Pancreas (tissue), 10 donors: ENCODE measurements at places on chromosomes 6 and 20. TPM values are rescaled to one million over a fixed set of nuclear protein-coding genes. Genes with fewer than 3 reads are reported as not detected.

DNA sequence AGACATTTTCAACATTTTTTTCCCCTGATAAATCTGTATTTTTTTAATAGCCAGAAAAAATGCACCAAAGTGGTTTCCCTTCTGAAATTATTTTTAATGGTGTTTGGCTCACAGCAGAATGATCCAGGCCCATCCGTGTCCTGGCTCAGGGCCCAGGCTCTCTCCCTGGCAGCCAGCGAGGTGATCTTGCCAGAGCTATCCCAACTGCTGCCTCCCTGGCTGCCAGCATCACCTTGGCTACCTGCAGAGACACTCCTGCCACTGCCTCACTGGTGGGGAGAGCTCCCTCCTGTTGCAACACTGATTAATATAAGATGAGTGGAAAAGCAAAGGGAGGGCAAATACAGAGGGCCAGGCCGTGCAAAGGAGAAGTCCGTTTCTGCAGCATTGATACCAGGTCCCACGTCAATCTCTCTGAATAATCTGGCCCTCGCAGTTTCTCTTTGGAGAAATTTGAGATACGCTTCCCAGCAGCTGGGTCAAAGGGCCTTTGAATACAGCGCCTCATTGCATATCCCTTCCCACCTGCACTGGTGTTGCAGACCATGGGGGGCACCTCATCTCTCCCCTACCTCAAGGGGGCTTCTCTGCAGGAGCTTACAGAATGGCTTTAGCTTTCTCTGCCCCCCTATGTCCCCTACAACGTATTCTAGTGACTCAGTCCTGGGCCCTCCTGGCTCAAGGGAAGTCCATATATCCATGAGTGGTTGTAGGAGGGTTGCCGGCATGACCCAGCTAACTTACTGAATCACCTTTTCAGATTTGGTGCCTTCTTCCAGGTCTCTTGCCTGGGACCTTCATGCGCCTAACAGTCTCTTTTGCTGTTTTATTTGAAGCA is 12.8 kb upstream of the DSTN start:
- DNase-seq: peak; percentile 73

GRCh38 chr6:5116243-5116991 is 31.3 kb downstream of the PPP1R3G start:
- no peak for DNase-seq

GRCh38 chr20:43736588-43737158 is 9.9 kb upstream of the GTSF1L start:
- DNase-seq: no peak

GRCh38 chr6:19210849-19211590 is 626.1 kb upstream of the ID4 start:
- no peak for DNase-seq

GRCh38 chr6:159727717-159728445 is 575 bp downstream of the WTAP start:
- no peak for DNase-seq

DNA sequence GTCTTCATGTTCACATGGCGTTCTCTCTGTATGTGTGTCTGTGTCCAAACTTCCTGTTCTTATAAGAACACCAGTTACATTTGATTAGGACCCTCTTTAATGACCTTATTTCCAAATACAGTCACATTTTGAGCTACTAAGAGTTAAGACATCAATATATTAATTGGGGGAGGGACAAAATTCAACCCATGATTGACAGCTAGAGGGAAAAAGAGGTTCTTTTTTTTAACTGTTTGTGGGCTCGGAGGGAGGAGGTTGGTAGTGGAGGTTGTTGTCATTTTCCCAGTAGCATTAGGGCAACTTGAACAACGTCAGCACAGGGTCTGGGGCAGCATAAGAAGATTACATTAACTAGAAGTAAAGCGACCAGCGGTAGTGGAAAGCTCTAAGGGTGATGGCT is 2.3 kb upstream of the GMDS start:
- DNase-seq: no peak

- no peak for DNase-seq
Observed at GRCh38 chr6:142292166-142292924, 9.5 kb upstream of the ADGRG6 start.

DNA sequence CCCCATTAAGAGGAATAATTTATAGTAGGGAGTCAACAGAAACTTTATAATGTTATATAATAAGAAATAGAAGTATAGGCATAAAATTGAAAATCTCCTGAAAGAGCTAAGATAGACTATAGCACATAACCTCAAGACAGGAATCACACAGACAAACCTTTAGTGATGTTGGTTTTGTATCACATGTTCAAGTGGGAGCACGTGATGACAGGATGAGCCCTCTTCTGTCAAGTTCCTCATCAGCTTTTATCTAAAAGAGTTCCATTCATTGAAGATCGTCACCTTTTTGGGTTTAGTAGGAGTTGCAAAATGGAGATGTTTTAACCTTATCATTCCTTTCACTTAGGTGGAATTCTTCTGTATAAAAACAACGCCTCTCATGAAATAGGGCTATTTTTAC is 127.0 kb downstream of the MCHR2 start:
- DNase-seq: no peak

- DNase-seq: no peak
Observed at GRCh38 chr6:160810238-160810637, 108.2 kb downstream of the PLG start.

GRCh38 chr6:57276946-57277345 is 40.5 kb upstream of the PRIM2 start:
- DNase-seq: no peak

DNA sequence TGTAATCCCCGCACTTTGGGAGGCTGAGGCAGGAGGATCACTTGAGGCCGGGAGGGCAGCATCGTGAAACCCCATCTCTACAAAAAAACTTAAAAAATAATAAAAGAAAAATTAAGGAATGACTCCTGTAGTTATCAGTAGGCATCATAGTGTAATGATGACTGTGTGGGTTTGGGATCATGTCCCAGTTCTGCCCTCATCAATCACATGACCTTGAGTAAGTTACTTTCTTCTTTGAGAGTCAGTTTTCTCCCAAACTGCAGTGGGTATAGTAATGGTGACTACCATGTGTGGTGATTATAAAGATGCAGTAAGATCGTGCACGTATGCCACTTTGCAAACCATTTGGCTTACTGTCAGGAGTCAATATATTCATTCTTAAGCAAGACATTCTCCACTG is 89.2 kb downstream of the TXNDC5 start:
- no peak for DNase-seq

GRCh38 chr6:105301756-105302616 is 100.9 kb downstream of the PREP start:
- no peak for DNase-seq

- DNase-seq: peak; percentile 86
Observed at GRCh38 chr6:43771210-43771857, 1.3 kb downstream of the VEGFA start.

DNA sequence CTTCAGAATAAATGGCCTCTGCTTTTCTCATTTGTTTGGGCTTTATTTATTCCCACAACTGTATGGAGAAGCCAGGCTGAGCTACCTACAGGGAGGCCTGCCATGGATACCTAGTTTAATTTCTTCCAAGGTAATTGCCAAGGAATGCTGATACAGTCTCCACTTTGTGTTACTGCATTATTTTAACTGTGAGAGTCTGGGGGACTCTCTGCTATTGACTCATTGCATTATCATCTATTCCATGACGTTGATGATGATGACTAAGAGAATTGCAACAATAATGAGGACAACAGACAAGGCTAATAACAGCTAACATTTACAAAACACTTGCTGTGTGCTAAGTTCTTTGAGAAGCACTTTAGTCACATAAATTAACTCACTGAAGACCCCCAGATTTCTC is 88.3 kb upstream of the COL21A1 start:
- no peak for DNase-seq

DNA sequence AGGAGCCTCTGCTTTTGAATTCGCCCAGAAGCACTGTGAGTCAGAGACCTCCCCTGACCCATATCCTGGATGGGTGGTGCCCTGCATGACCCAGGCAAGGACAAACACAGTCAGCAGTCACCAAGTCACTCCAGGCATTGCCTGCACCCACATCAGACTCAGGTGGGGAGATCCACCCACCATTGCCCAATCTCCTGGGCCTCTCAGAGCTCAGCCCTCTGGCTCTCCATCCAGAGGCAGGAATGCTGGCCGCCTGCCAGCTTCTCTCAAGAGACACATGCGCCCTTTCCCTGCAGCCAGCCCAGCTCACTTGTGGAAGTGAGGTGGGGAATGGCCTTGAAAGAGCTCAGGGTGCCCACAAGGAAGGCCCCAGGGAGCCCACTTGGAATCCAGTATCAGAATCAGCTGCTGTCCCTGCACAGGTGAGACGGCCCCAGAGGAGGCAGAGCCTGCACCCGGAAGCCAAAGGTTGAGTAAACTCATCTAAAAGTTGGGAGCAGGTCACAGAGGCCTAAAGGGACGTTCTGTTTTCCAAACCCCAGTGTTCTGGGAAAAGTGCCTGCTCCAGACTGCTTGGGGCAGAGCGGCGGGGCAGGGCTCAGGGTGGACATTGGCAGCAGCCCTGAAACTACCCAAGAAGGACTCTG is 129.8 kb downstream of the PREX1 start:
- DNase-seq: peak; percentile 83

GRCh38 chr6:17932330-17932852 is 55.0 kb downstream of the KIF13A start:
- DNase-seq: no peak

GRCh38 chr6:7140631-7141378 is 33.0 kb downstream of the RREB1 start:
- DNase-seq: peak; percentile 94

- DNase-seq: no peak
Observed at GRCh38 chr6:16305788-16306187, 67.4 kb downstream of the GMPR start.

DNA sequence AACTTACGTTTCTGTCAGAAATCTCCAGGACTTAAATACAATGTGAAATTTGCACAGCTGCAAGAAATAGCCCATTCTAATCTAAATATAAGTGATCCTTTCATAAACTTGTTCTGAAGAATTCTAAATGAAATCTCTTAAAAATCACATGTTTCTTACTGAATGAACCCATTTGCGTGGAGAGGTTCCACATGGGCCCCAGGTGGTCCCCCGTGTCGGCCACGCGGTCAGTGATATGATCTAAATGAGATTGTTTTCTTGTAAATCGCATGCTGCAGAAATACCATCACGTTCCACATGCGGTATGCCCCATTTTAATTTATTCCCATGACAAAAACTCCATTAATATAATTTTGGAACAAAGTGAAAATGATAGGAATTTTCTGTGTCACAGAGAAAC is 818.9 kb upstream of the SLC35B3 start:
- no peak for DNase-seq

DNA sequence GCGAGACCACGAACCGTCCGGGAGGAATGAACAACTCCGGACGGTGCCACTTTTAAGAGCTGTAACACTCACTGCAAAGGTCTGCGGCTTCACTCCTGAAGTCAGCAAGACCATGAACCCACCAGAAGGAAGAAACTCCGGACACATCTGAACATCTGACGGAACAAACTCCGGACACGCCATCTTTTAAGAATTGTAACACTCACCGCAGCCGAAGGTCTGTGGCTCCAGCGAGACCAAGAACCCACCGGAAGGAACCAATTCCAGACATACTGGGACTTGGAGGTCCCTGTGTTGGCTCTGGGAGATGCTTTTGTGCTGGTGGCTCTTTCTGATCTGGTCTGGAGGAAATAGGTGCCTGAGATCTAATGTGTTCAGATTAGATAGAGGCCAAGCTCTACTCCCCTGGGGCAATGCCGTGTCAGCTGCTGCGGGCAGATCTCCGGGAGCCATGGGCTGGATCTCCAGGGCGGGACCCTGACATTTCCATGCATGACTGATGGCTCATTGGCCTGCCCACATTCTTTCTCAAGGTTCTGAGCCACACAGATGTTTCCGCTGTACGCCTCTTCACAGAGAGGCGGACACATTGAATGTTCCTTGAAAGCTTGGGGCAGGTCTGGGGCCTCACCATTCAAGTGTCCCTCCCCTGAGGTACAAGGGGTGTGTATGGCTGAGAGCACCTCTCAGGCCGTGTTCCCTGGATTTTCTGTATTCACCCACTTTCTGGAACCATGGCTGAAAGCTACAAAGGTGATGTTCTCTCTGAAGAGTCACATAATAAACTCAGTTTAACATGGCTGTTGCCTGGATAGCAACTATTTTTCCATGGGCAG is 29.3 kb downstream of the GMPR start:
- DNase-seq: no peak

DNA sequence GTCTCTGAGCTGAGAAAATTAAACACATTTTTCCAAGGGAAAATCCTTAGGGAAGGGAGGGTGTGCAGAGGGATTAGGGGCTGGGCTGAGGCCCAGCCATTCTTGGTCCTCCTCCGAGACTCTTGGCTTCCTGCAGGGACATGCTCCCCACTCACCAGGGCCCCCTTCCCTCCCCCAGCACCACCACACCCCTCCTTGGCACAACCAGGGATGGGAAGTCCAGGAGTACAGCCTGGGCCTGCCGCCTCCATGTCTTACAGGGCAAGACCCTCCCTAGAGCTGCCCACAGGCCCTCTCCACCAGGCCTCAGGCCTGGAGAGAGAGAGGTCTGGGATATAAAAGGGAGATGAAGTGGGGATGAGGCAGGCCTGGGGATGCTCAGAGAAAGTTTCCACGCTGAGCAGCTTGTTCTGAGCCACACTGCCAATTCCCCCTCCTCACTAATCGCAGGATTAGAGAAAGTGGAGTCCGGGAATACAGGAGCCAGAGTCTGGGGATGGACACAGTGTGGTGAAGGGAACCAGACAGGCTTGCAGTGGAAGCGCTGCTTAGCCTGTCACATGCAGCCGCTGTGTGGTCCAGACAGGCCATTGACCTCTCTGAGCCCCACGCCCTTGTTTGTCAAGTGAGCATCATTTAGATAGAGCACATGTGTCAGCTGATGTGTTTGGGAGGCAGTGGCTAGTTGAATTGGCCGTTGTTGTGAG is 105.5 kb downstream of the MRPL14 start:
- DNase-seq: no peak

DNA sequence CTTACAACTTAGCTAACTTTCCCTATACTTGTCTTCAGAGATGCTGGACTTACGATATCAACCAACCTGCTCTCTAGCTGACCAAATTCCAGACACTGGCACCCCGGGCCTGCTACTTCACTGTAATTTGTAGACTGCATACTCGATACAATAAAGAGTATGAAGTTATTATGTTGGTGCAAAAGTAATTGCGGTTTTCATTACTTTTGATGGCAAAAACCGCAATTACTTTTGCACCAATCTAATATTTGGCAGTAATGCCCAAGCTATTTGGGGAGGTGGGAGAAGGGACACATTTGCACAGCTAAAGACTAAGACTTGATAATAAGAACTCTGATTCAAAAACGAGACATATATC is 34.9 kb upstream of the ARHGAP18 start:
- DNase-seq: no peak

GRCh38 chr20:50331469-50332363 is 141.1 kb downstream of the CEBPB start:
- DNase-seq: peak; percentile 72

GRCh38 chr6:35209081-35209480 is 4.7 kb upstream of the SCUBE3 start:
- DNase-seq: no peak

ANKEF1 gene
- total RNA-seq: 4.2 TPM

VWA7 gene
- 4.9 TPM for total RNA-seq

TRIM15 gene
- total RNA-seq: not detected

PTCRA gene
- total RNA-seq: not detected

PTK7 gene
- total RNA-seq: 9.8 TPM

NOTCH4 gene
- 6.0 TPM for total RNA-seq

ZNF165 gene
- total RNA-seq: 2.8 TPM

PARD6B gene
- total RNA-seq: 17.8 TPM

C4A gene
- total RNA-seq: 63.6 TPM

CENPB gene
- total RNA-seq: 40.8 TPM

BMP7 gene
- 2.5 TPM for total RNA-seq

EYA2 gene
- total RNA-seq: 1.1 TPM
